Anterior cingulate cortex (tissue), 58 donors: ENCODE measurements at places on chromosomes 7 and 10.

DNA sequence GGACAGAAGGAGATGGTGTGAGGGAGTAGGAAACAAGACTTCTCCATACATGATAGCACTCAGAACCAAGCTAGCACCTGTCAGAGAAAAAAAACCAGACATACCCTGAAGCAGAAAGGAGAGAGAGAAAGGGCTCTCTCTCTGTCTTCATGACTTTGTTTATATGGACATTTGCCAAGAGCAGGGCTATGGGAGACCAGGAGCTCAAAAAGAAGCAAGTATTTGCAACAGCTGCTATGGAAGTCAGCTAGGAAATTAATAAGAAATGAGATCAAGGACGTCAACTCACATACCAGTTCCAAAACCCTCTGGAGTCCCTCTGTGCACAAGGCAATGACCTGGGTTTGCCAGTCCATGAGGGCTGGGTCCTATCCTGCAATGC is 111.6 kb downstream of the SGMS1 start:
- no peak for DNase-seq

- DNase-seq = no peak
Observed at GRCh38 chr7:99625961-99626360, 9.2 kb downstream of the ZSCAN25 start.

- DNase-seq = no peak
Observed at GRCh38 chr10:96683710-96684109, 36.6 kb downstream of the PIK3AP1 start.

- no peak for DNase-seq
Observed at GRCh38 chr10:103692952-103693811, 162.2 kb downstream of the SH3PXD2A start.

DNA sequence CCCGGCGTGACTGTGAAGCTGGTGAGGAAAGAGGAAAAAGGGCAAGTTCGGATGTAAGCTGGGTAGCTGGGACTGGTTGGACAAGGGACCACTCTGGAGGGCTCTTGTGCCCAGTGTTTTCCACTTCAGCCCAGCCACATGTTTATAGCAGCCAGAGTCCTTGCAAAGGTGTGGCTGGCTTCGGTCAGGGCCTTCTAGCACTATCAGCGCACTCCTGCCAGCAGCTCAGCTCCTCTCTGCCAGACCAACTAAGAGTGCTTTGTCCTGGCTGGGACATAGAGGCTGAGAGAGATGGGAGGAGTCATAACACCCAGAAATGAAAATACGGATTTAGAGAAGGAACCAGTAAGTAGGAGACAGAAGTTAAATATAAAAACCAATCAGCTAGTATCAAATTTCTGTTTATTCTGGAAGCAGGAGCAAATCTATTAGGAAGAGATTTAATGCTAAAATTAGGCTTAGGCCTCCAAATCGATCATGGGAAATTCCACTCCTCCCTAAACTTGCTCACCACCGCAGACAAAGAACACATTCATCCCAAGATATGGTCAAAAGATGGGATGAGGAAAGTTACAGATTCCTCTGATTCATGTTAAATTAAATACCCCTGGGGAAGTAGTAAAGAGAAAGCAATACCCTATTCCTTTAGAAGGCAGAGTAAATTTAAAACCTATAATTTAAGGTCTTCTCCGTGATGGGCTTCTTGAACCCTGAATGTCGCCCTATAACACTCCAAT is 135.0 kb downstream of the RALA start:
- no peak for DNase-seq

- DNase-seq = no peak
Observed at GRCh38 chr7:91293840-91294239, 29.6 kb downstream of the FZD1 start.

DNA sequence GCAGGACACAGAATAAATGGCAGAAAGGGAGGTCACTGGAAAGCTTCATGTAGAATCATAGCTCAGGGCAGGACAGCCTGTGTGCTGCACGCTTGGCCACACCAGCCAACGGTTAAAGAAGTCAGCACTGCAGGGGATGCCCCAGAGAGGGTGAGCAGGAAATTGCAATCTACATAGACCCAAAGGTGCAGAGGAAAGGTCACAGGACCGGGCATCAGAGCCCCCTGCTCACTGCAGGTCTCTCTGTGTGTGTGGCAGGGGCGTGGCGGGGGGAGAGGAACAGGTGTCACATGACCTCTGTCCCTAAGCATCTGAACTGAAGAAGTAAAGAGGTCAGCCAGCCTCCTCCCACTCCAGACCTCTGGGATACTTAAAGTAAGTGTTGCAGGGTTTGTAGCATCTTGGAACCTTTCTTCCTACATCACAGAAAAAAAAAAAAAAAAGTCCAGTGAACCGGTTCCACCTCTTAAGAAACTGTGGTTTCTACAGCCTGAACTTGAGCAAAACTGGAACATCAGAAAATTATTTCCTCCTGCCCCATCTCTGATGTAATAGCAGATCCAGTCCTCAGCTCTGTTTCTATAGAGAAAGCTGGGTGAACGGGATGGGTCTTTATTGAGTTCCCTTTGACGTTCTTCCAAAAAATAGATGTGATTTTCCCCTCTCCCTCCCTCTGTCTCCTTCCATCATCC is 64.3 kb downstream of the RGS10 start:
- no peak for DNase-seq

- no peak for DNase-seq
Observed at GRCh38 chr7:33816106-33816505, 89.2 kb upstream of the BMPER start.

DNA sequence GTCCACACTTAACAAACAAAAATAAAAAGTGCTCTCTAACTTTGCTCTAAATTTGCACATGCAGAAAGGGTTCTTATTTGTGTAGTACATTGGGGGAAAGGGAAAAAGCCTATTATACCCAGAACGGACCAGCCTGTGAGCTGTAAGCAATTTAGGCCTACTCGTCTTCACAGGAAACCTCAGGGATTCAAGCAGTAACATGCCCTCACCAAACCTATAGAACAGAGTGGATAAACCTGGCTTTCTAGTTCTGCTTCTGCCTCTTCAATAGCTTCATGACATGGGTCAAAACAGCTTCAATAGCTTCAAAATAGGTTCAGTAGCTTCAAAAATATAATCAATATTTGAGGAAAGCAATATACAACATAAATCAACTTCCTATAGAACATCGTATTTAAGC is 163.7 kb downstream of the ARL4A start:
- DNase-seq = no peak

DNA sequence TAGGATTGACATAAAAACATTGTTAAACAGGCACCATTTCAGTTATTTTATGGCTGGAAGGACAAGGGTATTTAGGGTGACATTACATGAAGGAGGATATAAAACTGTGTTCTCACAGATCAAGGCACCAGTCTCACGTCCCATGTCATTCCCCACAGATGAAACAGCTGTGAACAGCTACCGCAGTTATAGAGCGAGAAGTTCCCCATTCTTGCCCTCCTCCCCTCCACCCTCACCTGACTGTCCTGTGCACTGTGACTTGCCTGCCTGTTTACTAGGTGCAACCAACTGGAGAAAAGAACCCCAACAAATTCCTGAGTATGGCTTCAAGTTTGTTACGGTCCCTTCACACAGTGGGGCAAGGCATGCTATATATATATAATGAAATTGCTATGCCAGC is 141.6 kb downstream of the SND1 start:
- no peak for DNase-seq

GRCh38 chr7:80411621-80412020 is 100.2 kb downstream of the GNAT3 start:
- no peak for DNase-seq

DNA sequence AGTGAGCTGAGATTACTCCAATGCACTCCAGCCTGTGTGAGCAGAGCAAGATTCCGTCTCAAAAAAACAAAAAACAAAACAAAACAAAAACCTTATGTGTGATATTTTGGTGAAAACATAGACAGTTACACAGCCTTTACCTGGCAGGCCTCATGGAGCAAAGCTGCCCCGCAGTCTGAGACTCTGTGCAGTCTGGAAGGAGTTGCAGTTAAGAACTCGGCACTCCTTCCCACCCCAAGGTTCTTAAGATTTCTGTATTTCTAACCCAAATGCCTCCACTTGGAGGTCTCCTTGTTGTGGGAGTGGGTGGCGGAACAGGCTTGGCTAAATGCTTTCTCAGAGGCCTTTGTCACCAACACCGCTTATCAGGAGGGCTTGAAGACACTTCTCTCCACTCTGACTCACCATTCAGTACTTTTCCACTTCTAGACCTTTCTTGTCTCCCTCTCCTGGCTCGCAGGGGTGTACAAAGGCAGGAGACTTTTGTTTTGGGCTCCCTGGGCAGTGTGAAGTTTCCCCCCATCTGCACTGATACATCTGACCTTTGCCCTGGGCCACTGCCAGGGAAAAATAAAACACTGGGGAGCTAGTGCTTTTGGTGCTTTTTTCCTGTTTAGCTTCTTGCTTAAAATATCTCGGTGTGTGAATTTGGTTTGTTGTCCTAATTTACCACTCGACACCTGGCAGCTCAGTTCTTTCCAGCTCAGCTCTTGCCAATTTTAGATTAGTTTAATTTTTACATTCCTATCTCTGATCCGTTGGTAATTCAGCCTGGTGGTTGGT is 51.3 kb upstream of the MAGI2 start:
- no peak for DNase-seq

DNA sequence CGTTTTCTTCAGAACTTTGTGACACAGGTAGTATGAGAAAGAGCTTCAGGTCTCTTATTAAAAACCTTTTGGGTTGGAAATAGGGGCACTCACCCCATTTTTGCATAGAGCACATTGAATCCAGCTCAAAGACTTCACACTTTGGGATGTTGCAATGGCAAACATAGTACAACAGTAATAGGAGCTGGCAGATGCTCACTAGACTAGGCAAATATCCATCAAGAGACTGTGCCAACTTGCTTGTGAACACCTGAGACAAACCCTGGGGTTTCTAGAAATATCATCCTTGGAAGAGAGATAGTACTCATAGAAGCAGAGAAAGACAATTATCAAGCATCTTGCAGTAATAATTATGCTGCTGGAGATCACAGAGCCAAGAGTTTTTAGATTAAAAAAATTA is 280.0 kb downstream of the CACNA2D1 start:
- DNase-seq = no peak

DNA sequence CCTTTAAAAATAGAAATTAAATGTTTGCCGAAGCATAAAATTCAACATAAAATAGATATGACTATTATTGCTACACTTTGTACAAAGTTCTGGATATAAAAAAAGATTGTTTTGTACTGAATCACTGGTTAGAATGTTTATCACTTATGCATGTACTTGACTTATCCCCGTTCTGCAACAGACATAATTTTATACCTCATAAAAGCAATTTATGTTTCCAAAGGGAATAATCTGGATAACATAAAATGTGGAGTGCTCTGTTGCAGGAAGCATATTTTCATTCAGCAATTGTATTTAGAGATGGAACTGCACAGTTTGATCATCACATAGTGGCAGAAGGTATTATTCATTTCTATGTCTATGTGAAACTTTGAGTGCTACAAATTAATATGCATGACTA is 21.5 kb downstream of the SKAP2 start:
- DNase-seq = no peak

DNA sequence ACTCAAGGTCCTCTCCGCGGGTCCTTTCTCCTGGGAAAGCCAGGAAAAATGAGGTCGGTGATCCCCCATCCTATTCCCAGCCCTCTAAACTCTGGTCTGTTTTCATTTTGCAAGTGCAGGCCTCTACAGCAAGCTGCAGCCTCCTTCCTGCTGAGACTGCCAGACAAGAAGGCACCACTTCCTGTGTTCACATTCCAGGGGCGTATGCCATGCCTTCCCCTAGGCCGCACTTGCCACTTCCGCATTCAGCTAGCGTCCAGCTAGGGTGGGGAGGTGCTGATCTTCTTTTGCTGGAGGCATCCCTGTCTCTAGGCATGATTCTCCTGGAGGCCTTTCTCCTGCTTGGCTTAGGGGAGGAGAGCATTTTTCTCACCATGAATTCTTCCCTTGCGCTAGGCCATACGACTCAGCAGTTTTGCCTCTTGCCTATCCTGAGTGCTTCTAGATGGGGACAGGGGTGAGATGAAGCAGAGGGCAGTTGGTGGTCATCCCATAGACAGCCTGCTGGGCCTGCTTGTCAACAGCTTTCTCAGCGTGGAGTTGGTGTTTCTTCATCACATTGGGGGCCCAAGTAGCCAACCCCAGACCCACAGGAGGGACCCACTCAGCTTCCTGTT is 328.9 kb downstream of the RPS24 start:
- no peak for DNase-seq

GRCh38 chr10:131070856-131071255 is 240.7 kb downstream of the TCERG1L start:
- DNase-seq = no peak

- DNase-seq = no peak
Observed at GRCh38 chr10:4721999-4722753, 103.8 kb upstream of the AKR1E2 start.

GRCh38 chr10:56763090-56763489 is 402.0 kb upstream of the ZWINT start:
- no peak for DNase-seq

DNA sequence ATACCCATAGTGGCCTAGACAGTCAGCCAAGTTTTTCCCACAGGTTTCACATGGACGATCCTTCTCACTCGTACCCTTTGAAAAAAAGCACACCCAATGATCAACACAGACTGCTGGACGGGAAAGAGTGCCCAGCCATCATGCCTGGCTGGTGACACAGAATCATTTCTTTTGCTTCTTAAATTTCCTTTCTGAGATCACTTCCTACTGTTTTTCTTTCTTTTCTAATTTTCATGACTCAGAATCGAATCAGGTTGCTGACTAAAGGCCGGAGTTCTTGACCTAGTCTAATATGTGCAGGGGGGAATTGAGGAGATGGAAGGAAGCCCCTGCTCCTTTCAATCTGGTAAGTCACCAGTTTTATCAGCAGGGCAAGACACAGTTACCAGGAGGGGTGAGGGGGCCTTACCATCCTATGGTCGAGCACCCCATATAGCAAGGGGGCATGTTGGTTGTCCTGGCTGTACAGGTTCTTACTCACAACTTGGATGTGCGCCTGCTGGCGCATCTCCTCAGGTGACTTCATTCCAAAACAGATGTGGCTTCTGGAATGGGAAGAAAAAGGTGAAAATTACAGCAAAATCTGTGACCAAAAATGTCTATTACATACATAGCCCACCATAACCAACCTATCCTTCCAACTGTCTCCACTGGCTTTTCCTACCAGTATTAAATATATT is 3.5 kb downstream of the POLR3A start:
- DNase-seq = no peak

DNA sequence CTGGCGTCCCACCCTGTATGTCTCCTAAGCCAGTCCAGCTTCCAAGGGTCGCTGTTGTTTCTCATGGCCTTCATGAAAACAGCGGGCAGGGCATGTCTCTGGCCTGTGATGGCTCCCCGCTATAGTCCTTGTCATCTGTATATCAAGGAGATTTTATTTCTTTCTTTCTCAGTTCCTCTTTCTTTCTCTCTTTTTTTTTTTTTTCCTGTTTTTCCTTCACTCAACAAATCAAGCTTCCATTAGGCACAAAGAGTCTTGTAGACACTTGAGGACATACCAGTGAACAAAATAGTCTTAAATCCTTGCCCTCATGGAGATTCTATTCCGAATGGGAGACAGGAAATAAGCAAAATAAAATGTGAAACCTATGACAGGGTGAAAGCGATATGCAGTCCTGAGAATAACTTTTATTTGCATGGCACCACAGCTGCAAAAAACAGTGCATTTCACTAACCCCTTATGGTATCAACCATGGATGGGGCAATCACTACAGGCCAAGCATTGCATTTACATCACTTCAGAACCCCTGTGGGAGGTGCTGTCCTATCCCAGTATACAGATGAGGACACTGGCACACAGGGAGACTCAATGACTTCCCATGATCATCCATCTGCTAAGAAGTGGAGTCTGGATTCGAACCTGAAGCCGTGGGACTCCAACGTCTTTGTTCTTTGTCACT is 50.7 kb downstream of the SYPL1 start:
- no peak for DNase-seq

GRCh38 chr10:74859546-74859945 is 33.1 kb downstream of the KAT6B start:
- DNase-seq = no peak
